Activated CD8-positive, alpha-beta memory T cell treated with anti-CD3 and anti-CD28 coated beads for 1 hour (primary cell): ENCODE measurements at places on chromosomes 3 and 15.

GRCh38 chr3:51384055-51384725 is 901 bp upstream of the MANF start:
- no peak for DNase-seq

GRCh38 chr3:2944628-2945027 is 165.5 kb downstream of the IL5RA start:
- no peak for DNase-seq

DNA sequence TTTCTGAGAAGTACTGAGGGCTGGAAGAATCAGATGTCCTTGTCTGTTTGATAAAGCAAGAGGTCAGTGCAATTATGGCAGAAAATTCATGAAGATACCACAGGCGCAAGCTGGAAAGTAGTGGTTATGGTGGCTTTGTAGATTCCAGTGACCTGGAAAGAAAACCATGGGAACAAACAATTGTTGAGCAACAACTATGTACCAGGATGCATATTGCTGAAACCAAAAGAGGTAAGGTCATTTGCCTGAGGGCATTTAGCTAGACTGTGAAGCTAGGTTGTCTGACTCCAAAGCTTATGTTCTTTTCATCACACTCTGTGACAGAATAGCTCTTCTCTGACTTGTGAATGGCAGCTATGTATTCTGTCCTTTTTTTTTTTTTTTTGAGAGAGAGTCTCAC is 74.0 kb downstream of the B3GALNT1 start:
- DNase-seq, result no peak

DNA sequence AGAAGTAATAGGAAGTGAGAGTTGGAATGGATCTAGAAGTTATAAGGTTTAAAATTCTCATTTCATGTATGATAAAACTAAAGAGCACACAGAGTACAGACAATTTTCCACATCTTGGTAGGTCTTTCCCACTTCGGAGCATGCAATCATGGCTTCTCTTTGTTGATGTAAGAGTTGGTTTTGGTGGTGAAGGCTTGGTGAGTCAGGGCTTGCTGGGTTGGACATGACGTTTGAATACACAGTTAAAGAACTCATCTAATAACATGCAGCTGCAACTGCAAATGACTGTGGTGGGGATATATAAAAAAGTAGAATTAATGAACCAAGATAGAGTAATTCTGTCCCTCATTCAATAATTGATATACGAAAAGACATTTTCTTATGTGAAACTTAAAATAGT is 39.5 kb upstream of the GRM7 start:
- DNase-seq, result no peak

- no peak for DNase-seq
These were observed 77.2 kb downstream of the SCN10A start for GRCh38 chr3:38738630-38739395.

DNA sequence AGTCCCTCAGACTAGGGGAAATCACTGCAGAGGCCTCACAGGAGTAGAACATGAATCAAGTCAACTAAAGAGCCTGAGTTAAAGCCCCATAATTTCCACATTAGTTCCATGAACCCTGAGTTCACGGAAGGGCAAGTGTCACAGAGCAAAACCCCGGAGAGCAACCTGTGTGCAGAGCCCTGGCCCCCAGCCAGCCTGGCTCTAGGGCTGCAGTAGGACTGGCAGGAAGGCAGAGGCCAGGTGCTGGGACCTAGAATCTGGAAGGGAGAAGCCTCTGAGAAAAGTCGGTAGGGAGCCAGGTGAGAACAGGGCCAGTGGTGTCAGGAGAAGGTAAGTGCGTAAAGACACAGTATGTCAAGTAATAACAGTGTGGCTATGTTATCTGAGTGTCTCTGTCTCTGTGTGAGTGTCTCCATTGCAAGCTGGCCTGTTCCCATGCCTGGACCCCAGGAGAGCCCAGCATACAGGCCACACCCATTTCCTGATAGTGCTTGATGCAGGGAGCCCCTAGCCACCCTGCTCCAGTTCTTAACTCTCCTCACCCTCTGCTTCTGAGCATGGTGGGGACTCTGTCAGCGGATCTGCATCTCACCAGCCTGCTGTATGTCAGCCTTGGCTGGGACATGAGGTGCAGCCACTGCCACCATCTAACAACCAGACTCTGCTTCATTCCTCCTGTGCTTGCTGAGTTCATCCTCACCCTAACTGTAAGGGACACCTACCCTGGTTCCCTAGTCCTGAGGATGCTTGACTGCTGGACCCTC is 11.3 kb upstream of the MANF start:
- DNase-seq, result no peak

- DNase-seq, result no peak
These were observed 137.4 kb upstream of the SLC7A14 start for GRCh38 chr3:170723241-170723640.
